Activated CD8-positive, alpha-beta T cell treated with anti-CD3 and anti-CD28 coated beads for 36 hours (primary cell): ENCODE measurements at places on chromosomes 1 and 21.
A peak's percentile ranks its signal among the peaks of the same experiment; 100 is the strongest.

DNA sequence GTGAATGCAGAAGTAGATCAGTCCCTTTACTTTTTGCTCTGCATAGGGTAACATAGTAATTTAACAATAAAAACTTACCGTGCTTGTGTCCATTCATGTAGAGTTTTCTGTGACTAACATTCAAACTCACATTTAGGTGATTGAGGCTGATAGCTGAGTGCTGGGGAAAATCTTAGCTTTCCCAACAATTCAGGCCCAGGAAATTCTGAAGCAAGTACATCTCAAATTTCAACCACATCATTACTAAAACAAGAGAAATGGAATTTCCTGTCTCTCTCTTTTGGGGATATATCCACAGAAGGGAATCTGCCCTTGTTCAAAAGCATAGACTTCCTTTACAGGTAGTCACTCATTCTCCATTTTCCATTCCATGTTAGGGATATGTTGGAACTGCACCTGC is 33.1 kb upstream of the C1orf146 start:
- no peak for DNase-seq
- no peaks in the 10 kb centered on the region for H3K4me1 ChIP-seq
- H3K4me3 ChIP-seq: no peak overlapping the region
- H3K27me3 ChIP-seq: no peaks in the 10 kb centered on the region
- H3K27ac ChIP-seq: no peak overlapping the region

DNA sequence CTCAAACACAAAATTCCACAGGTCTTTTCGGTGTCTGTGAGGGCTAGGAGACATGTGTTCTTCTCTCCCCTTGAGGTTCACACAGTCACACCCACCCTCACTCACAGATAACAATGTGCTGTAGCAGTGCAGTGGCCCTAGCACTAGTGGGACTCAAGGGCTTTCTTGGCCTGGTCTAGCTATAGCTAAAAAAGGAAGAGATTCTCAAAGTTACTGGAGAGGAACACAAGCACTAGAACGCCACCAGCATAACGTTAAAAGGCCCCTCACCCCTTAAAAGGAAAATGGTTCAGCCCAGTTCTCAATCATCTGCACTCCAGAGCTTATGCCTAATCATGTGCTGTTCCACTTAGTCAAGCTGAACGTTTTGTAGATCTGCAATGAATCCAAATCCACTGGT is 39.5 kb downstream of the RGS8 start:
- no peaks in the 10 kb centered on the region for H3K4me1 ChIP-seq
- H3K27me3 ChIP-seq: peaks cover 9% of the 10 kb centered on the region
- DNase-seq: no peak
- no peak overlapping the region for H3K27ac ChIP-seq
- H3K36me3 ChIP-seq: no peaks in the 10 kb centered on the region

GRCh38 chr1:184387476-184388318 is 868 bp downstream of the C1orf21 start:
- peak; percentile 45 for DNase-seq
- peaks cover 42% of the 10 kb centered on the region for H3K27me3 ChIP-seq
- H3K4me1 ChIP-seq: peaks cover 17% of the 10 kb centered on the region
- peak overlapping the region; percentile 35 for H3K27ac ChIP-seq
- peak overlapping the region; percentile 78 for H3K4me3 ChIP-seq
- no peaks in the 10 kb centered on the region for H3K36me3 ChIP-seq

GRCh38 chr1:185317886-185318310 is 855 bp upstream of the IVNS1ABP start:
- H3K4me1 ChIP-seq: peaks cover 40% of the 10 kb centered on the region
- DNase-seq: peak; percentile 89
- H3K27ac ChIP-seq: peak overlapping the region; percentile 95
- H3K4me3 ChIP-seq: peak overlapping the region; percentile 97

DNA sequence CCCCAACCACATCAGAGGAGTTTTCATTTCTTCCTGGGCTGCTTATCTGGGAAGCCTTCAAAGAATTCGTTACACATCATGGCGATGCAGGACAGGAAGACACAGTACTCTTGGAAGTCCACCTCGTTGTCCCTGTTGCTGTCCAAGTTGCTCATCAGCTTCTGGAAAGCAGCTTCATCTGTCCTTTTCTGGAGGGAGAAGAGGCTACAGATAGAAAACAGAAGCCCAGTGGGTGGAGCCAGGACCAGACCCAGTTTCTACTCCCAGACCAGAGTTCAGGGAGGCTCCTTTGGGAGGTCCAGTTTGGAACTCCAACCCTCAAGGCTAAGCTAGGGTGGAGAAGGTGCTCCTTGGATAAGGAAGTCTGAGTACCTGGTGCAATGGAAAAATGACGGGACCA is 1.9 kb downstream of the S100A4 start:
- H3K27me3 ChIP-seq: no peaks in the 10 kb centered on the region
- peak overlapping the region; percentile 99 for H3K27ac ChIP-seq
- DNase-seq: no peak

DNA sequence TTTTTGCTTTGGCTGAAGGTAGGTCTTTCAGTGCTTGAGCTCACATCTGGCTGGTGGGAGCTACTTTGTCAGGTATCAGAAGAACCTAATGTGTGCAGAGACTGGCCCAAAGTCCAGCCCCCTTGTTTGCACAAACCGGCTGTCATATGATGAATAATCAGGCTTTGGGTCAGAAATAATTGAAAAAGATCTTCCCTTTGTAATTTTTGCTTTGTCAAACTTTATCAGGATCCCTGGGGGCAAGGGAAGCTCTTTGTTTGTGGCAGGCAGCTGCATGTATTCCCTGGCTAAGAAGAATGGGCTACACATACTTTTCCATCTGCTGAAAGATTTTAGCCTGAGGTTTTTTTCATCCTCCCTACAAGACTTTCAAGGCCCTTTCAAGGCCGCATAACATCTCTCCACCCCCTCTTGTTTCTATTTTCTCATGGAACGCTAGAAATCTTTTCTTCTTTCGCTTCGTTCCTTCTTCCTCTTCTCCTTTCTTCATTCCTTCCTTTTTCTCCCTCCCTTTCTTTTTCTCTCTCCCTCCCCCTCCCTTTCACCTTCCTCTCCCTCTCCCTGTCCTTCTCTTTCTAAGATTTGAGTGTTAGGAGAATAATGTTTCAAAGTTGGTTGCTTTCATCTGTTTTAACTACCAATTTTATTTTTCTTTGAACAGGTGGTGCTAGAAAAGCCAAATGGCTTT is 25.5 kb downstream of the TUFT1 start:
- H3K4me1 ChIP-seq: no peaks in the 10 kb centered on the region
- DNase-seq: no peak
- no peaks in the 10 kb centered on the region for H3K27me3 ChIP-seq
- H3K36me3 ChIP-seq: no peaks in the 10 kb centered on the region
- H3K27ac ChIP-seq: no peak overlapping the region

DNA sequence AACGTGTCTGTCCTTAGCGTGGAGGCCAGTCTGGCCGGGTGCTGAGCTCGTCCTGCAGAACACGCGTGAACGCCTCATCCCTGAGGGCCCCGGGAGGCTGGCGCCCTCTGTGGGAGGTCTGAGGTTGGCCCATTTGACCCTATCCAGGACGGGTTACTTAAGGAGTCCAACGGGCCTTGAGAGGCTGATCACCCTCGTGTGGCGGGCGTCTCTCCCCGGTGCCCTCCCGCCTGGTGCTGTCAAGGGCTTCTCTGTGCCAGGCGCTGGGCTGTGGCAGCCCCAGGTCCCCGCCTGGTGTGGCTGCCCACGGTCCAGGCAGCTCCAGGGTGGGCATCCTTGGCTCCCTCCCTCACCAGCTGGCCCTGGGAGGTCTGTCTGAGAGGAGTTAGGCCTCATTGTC is 9.7 kb downstream of the SKI start:
- no peak for DNase-seq
- no peaks in the 10 kb centered on the region for H3K27me3 ChIP-seq
- H3K4me1 ChIP-seq: peaks cover 82% of the 10 kb centered on the region
- no peak overlapping the region for H3K4me3 ChIP-seq

- H3K27ac ChIP-seq: no peak overlapping the region
- H3K4me3 ChIP-seq: no peak overlapping the region
- no peaks in the 10 kb centered on the region for H3K36me3 ChIP-seq
- no peaks in the 10 kb centered on the region for H3K27me3 ChIP-seq
Observed at GRCh38 chr1:101723415-101723814, 273.3 kb downstream of the OLFM3 start.
